ENCODE measurements at places on chromosomes 12 and 14.

- no peak for DNase-seq
These were observed 151.4 kb downstream of the SLC35F4 start for GRCh38 chr14:57714487-57714931.

- DNase-seq: no peak
These were observed 11.1 kb upstream of the KRT7 start for GRCh38 chr12:52221912-52222457.

- no peak for DNase-seq
These were observed 185.4 kb downstream of the ALG10B start for GRCh38 chr12:38501991-38502390.

DNA sequence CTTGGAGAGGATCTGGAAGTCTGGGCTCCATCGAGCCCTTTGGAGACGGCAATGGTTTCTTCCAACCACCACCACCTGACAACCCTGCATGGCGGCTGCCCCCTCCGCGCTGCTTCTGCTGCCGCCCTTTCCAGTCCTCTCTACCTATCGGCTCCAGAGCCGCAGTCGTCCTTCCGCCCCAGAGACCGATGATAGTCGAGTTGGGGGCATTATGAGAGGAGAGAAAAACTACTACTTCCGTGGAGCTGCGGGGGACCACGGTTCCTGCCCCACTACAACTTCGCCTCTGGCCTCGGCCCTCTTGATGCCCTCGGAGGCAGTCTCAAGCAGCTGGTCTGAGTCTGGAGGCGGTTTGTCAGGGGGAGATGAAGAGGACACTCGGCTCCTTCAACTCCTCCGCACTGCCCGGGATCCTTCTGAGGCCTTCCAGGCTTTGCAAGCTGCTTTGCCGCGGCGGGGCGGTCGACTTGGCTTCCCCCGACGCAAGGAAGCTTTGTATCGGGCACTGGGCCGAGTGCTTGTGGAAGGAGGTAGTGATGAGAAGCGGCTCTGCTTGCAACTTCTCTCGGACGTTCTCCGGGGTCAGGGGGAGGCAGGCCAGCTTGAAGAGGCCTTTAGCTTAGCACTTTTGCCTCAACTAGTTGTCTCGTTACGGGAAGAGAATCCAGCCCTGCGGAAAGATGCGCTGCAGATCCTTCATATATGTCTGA lies 499 bp downstream of the TOGARAM1 start:
- no peak for DNase-seq

Data from HuH-7.5 (cell line).